ENCODE measurements at places on chromosomes 11 and 22.

- DNase-seq = no peak
Measured at GRCh38 chr11:129864811-129865210, 30.6 kb downstream of the NFRKB start.

DNA sequence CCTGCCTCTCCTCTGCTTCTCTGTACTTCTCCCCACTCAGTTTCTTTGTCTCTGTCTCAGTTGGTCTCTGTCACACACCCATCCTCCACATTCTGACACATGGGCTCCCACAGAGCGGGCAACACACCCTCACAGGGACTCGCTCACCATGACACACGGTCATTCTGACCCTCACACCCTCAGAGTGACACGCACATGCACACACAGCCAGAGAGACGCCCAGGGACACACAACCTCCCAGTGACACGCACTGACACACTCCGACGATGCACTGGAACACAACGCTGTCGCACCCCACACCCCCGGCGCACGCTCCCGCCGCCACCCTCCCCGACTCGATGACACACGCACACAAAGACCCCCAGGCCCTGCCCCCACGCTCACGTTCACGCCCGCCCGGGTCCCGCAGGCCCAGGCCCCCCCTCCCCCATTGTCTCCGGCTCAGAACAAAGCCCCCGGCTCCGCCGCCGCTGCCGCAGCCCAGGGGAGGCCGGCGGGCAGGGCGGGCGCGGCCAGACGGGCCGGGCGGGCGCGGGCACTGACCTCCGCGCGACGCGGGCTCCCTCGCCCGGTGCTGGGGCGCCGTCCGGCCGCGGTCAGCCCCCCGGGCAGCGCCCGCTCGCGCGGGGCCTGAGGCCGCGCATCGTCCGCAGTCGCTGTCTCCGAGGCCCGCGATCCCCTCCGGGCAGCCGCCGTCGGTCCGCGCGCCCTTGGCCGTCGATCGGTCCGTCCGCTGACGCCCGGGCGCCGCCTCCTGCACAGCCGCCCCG lies 404 bp downstream of the DCHS1 start:
- no peak for DNase-seq

DNA sequence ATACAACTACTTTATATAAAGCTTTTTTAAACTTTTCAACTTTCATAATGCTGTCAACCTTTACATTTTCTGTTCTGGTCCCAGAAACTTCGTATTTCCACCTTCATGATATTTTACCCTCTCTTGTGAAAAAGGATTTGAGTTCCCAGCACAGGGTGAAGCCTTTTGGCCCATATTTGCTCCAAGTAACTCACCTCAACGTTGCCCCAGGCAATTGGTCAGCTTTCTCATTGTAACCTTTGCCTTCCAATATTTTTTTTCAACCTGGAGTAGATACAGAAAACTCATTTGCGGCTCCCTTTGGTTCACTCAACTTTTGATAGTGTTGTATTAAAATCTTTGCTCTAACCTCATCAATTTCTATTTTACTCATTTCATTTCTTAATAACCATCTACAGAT lies 21.1 kb upstream of the FAR1 start:
- no peak for DNase-seq

DNA sequence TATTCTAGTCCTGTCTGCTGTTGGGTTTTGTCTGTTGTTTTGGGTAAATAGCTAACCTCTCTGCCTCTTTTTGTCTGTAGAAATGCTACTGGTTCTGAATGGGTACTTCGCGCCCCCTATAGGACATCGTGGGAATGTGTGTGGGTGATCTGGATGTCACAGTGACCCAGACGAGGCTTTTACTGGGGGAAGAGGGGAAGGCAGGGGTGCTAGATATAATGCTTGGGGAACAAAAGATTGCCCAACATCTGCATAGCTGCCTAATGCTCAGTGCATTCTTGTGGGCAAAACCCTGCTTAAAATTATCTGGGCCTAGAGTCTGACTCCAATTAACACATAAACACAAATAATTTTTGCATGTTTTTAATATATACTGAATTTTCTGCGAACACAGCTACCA lies 57.7 kb downstream of the BMAL1 start:
- DNase-seq = peak; percentile 57

GRCh38 chr22:17403906-17404305 lies 34.6 kb downstream of the CECR2 start:
- DNase-seq = no peak

DNA sequence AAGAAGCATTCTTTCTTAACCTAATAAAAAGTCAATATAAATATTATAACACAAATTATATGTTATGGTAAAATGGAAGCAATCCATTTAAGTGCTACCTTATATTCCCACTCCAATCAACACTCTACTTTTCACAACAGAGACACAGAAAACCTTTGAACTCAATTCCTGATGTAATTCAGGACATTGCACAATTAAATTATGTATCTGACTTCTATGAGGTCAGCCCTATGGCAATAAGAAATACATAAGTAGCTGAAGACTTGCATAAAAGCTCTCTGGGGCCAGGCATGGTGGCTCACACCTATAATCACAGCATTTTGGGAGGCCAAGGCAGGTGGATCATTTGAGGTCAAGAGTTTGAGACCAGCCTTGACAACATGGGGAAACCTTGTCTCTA lies 6.8 kb downstream of the OR4D10 start:
- DNase-seq = no peak

GRCh38 chr11:30567644-30568043 lies 18.5 kb downstream of the MPPED2 start:
- DNase-seq = no peak

- no peak for DNase-seq
Measured at GRCh38 chr11:13229136-13229535, 48.5 kb upstream of the BMAL1 start.

- DNase-seq = no peak
Measured at GRCh38 chr11:46369458-46370152, 11.9 kb upstream of the MDK start.

DNA sequence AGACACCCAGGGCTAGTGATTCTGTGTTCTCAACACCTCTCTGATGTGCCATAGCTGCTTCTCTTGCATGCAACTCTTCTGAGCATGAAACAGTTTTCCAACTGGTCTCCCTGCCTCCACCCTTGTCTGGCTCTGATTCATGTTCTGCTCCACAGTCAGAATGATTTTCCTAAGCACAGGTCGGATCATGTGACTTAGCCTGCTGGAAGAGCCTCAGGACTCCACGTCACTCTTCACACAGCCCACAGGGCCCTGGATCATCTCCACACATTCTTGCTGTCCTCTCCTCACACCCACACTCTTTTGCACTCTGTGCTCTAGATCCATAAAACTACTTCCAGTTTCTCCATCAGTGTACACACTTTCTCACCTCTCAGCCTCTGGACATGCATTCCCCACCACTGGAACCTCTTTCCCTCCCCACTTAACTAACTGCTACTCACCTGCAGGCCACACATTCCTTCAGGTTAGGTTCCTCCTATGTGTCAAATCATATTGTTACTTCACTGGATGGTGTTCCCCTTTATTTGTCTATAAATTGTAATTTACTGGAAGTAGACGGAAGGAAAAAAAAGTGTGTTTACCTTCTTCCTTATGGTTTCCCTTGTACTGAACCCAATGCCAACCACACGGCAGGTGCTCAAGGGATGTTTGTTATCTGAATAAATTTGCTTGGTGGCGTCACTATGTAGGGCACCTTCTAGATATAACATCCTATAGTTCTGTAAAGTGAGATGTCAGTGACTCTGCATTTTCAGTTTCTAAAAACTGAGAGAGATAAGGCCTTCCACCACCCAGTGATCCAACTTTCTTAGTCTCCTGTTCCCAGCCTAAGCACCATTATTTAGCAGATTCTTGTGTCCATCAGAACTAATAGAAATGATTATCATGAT lies 133.7 kb downstream of the ETS1 start:
- DNase-seq = no peak

DNA sequence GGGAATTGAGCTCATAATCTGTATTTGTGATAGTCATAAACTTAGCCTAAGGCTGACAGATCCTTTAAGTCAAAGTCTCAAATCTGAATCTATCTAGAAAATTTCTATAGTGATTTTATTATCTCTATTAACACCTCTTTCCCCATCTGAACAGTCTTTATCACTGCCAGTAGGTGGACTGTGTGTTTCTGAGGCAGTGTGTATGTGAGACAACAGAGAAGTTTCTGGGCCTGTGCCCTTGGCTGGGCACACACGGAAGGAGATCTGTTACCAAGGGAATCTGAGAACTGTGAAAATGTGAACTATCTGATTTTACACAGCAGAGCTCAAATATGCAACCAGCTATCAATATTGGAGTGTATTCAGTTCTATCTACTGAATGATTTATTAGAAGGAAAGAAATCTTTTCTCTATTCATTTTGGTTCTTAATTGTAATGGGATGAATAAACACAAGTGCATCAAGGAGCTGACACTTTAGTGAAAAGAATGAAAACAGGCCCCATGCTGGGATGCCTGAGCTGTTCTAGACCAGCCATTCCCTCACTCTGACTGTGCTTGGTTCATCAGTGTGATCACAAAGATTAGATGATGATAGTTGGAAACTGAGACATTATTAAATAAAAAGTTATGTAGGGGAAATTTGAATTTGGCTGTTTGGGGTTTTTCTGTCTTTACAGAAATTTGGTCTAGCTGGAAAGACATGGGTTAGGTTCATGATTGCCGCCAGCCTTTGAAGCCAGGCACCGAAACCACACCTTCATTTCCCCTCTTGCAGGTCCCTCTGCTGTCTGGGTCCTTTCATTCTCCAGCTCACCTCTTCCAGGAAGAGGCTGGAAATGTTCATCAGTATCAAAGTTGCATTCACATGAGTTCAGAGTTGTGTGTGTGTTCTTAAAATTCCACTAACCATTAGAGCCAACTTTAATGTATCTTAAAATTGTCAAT lies 68.1 kb downstream of the LIF start:
- no peak for DNase-seq

DNA sequence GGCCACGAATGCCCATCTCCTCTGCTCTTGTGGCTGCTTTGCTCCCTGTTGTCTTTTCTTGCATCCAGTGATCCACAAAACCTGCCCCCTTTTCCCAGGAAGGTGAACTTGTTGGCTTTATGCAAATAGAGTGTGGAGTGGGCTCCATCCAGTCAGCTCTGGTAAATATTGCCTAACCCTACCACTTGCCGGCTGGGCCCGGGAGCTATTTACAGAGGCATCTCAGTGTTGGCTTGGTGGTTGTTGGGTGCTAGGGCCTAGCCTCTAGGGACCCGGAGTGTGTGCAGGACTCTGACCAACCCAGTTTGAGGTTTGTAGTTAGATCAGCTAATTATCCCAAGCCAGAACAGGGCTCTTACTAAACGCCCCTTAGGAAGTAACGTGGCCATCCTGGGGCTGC lies 40.8 kb upstream of the TLCD5 start:
- DNase-seq = no peak

DNA sequence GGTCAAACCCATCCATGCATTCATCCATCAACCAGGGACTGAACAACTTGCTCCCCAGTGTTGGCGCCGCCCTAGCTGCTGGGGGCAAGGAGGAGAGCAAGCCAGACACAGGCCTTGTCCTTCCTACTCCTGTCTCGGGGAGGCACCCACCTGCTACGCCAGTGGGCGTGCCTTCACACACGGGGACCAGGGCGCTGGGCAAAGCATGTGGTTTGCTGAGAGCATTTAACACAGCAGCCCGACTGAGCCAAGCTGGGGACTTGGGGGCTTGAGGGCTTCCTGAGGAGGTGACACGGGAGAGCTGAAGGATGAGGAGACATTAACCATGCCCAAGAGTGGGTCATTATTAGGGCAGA lies 30.6 kb downstream of the CACNA1I start:
- DNase-seq = no peak

DNA sequence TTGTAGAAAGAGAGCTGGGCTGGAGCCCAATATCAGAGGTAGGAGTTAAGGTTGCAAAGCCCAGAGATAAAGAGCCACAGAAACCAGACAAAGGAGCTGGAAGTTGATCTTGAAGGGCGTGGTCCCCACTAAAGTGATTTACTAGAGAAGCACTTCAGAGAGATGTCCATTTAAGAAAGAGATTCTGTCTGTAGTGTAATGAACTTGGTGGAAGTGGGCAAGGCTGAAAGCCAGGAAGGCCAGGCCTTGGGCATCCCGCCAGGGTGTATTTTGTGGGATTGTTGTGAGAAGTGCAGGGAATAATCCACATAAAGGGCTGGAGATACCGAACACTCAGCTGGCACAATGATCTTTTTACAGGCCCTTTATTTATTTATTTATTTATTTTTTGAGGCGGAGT lies 1398.8 kb downstream of the TBC1D22A start:
- no peak for DNase-seq

DNA sequence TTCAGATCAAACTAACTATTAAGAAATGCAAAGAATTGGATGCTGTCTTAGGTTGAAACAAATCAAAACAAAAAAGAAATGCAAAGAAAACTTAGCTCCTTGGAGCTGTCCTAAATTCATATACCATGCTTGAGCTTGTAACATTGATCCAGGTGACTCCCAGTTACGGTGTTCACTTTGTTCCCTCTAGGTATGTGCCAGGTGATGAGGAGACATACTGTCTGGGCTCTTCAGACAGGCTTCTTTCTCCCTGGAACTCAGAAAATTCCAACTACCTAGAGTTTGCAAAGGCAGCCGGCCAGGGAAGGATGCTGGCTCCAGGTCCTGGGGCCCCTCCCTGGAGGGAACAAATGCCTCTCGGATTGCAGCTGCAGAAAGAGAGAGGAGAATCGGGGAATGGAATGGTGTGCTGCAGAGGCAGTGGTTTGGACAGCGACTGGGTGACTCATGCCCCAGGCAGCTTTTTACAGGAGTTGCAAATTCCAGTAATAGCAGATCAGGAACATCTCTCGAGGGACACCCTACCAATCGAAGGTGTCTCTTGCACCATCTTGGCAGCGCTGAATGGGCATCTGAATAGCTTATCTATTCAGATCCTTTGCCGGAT lies 12.3 kb upstream of the ASPHD2 start:
- DNase-seq = no peak

DNA sequence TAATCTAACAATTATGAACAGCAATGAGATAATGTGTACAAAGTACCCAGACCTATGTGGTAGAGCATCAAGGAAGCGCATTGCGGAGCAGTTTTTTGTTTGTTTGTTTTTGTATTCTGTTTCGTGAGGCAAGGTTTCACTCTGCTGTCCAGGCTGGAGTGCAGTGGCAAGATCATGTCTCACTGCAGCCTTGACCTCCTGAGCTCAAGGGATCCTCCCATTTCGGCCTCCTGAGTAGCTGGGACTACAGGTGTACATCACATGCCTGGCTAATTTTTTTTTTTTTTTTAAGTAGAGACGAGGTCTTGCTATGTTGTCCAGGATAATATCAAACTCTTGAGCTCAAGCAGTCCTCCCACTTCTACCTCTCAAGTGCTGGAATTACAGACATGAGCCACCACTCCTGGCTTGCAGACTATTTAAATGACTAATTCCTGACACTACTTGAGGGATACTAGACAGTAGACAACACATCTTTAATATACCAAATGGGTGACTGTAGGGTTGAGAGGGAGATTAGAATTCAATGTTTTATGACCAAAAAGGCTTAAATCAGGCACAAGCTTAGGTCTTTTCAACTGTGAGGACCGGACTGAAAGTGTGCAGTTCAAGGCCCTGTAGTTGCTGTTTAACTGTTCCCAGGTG lies 12.7 kb downstream of the OR51B4 start:
- no peak for DNase-seq

- no peak for DNase-seq
Measured at GRCh38 chr11:1920909-1921573, 1.5 kb downstream of the TNNT3 start.

- no peak for DNase-seq
Measured at GRCh38 chr11:41040474-41040873, 419.0 kb downstream of the LRRC4C start.

GRCh38 chr22:28885939-28886338 lies 2.6 kb downstream of the ZNRF3 start:
- DNase-seq = no peak
